ENCODE measurements at places on chromosomes 2 and 18. TPM values are rescaled to one million over a fixed set of nuclear protein-coding genes. Genes with fewer than 3 reads are reported as not detected.

GRCh38 chr2:218418717-218419458 is at the start of gene VIL1:
VIL1 (plus strand) TSS chr2:218419123; CDS start chr2:218423779, 4,656 bp downstream.
- no peak for DNase-seq

Gene SLC4A5
- total RNA-seq = 0.41 TPM

Gene SLC5A7
- total RNA-seq = 0.05 TPM

DNA sequence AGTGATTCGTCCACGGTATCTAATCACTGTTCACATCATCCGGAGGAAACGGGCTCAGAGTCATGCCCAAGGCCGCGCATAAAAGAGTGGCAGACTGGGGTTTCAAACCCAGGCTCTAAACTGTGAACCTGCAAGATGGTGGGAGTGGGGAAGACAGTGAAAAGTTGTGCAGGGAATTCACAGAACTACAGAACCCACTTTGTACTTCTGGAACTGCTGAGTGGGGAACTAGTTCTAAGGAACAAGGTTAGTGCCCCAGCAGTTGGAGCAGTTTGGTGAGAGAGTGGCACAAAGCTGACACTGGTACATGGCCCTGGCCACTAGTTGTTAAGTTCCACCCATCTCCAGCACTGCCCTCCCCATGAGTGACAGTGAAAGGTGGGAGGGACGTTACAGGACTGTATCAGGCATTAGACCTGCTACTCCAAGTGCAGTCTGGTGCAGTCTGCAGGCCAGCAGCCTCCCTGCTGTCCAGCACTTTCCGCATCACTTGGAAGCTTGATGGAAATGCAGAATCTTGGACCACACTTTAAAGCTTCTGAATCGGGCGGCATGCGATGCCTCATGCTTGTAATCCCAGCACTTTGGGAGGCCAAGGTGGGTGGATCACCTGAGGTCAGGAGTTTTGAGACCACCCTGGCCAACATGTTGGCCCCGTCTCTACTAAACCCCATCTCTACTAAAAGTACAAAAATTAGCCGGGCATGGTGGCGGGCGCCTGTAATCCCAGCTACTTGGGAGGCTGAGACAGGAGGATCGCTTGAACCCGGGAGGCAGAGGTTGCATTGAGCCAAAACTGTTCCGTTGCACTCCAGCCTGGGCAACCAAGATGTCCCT is 47.3 kb downstream of the C2orf42 start:
- DNase-seq = peak; percentile 25

- DNase-seq = no peak
Observed at GRCh38 chr2:20018601-20019152, 6.2 kb upstream of the MATN3 start.

- no peak for DNase-seq
Observed at GRCh38 chr2:112839407-112840067, 3.0 kb upstream of the IL1B start.

Gene SLC14A1
- total RNA-seq = not detected

DNA sequence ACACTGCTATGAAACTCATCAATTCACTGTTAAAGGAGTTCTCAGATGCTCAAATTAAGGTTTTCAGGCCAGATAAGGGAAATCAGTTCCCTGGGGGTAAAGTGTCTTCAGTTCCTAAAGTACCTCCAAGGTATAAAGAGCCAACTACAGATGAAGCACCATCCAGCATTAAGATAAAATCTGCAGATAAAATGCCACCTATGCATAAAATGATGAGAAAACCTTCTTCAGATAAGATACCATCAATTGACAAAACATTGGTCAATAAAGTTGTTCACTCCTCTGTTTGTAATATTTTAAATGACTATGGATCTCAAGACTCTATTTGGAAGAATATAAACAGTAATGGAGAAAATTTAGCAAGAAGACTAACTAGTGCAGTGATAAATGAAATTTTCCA is 68.2 kb downstream of the FSIP2 start:
- no peak for DNase-seq

GRCh38 chr2:233563663-233564430 is 2.7 kb downstream of the USP40 start:
- peak; percentile 10 for DNase-seq

DNA sequence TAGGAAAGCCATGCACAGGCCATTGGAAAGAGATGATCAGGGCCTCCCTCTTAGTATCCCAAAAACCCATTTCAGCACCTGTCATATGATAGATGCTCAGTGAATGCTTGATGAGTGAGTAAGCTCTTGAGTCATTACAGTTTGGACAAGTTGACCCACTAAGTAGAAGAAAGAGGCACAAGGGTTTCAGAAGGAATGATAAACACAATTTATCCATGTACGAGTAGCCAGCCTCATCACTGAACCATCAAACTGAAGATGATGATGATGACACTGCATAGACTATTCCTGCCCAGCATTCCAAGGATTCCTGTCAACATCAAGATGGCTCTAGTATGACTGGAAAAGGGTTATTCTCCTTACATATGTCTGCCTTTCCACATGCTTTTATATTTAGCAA is 596.0 kb downstream of the BCL11A start:
- DNase-seq = no peak

GRCh38 chr2:133849341-133849740 is 281.1 kb upstream of the NCKAP5 start:
- no peak for DNase-seq

DNA sequence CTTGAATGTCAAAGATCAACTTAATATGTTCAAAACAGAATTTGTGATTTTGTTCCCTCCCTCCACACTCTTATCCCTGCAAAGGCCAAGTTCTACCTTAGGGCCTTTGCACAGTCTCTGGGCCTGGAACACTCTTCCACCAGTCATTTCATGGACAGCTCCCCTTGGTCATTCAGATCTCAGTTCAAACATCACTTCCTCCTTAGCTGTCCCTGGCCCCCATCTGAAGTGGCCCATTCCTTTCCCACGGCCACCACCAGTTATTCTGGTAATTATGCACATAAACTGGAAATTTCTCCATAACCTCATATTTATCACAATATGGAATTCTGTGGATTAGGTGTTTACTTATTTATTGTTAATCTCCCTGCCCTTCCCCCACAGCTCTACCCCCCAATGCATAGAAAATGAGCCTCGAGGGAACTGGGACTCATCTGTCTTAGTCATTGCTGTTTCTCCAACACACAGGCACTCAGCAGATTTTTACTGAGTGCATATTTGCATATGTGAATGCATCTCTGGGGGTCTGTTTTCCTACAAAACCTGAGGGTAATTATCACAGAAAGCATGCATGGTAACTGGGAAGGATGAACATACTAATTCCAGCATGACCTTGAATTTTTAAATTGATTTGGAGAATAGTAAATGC is 35.5 kb upstream of the SPTBN1 start:
- no peak for DNase-seq

Gene CHRNG
- not detected for total RNA-seq

Gene MYO7B
- 0.77 TPM for total RNA-seq

- no peak for DNase-seq
Observed at GRCh38 chr18:59267503-59268126, 5.6 kb downstream of the RAX start.

Gene TMEM169
- 20.1 TPM for total RNA-seq

Gene G6PC2
- not detected for total RNA-seq

- no peak for DNase-seq
Observed at GRCh38 chr18:7926526-7926925, 359.4 kb downstream of the PTPRM start.

- no peak for DNase-seq
Observed at GRCh38 chr2:201059961-201060755, 11.3 kb downstream of the HYCC2 start.

DNA sequence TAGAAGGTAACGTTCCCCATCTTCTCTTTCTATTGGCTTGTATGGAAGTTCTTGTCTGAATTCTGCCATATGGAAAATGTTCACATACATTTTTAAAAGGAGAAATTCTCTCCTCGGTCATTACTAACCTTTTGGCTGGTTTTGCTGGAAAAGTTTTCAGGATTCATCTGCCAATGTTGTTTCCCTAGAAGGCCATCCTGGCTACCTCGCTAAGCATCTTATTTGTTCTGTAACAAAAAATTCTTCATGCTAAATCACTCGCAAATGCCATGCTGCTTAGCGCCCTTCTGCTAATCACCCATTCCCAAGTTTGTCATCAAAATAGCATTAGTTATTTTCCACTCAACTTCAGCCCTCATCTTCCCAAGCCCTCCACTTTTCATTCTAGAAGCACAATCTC is 262.0 kb downstream of the SLC8A1 start:
- no peak for DNase-seq

Gene RTP5
- not detected for total RNA-seq

DNA sequence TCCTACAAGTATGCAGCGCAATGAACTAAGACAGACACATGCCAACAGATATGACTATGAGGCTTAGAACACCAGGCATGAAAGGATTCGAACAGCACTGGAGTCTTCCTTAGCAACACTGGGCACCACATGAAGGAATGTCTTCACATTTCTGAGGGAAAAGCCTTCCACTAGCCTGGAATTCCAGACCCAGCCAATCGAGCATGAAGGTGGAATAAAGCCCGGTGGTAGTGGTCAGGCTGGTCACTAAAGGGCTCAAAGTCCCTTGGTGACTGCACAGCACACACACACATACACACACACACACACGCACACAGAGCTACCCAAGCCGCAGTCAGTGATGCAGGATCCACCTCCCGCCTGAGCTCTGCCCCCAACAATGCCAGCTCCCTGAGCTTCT is 19.7 kb upstream of the SFXN5 start:
- DNase-seq = peak; percentile 81

DNA sequence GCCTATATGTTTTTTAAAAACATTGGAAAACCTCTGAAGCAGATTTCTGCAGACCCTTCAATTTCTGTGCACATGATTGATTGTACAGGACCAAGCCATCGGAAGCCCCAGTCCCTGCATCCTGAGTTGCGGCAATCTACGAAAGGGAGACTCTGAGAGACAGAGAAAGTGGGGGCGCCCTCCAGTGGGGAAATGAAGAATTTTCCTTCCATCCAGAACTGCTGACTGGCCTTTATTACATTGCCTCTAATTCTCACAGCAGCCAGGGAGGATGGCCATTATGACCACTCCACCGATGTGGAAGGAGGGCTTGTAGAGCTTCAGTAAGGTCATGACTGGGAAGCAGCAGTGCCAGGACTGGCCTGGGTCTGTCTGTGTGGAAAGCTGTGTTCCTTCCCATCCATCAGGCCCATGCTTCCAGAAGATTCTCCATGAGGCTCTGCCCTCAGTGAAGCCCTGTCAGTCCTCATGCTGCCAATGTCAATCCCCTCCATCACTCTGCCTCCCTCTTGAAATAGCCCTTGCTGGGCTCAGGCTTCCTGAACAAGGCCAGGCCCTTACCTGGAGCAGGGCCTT is 20.0 kb upstream of the RESP18 start:
- peak; percentile 11 for DNase-seq

DNA sequence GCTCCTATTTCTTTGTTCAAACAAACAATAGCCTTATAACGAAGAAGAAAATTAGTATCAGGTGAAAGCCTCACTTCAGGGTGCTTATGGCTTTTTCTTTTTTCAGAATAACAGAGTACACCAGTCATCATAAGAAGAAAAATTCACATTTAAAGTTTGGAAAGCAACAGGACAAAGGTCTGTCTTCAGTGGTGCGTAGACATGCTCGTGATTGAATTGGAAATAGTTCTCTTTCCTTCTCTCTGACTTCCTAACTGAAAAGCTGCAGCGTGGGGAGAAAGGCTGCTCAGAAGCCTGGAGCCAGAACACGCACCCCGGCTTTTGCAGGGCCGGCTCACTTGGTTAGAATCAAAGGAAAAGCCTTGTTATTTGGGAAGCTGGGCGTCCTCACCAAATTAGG is 127.6 kb upstream of the ZNF516 start:
- no peak for DNase-seq

DNA sequence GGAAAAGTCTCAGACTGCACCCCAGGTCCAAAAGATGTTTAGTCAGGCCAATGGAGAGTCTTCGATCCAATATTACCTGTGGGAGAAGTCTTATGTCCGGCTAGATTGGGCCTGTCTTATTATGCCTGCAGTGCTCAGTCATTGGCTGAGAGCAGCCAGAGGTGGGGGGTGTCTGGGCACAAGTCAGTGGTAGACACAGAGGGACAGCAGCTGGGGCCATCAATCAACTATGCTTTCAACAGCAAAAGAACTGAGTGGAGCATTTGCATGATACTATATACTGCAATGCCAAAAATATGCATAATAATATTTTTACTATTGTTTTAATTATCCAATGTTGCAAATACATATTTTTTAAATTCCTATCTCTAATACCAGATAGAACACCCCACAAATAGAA is 298.6 kb upstream of the CDH20 start:
- no peak for DNase-seq

Gene AQP12A
- total RNA-seq = not detected

DNA sequence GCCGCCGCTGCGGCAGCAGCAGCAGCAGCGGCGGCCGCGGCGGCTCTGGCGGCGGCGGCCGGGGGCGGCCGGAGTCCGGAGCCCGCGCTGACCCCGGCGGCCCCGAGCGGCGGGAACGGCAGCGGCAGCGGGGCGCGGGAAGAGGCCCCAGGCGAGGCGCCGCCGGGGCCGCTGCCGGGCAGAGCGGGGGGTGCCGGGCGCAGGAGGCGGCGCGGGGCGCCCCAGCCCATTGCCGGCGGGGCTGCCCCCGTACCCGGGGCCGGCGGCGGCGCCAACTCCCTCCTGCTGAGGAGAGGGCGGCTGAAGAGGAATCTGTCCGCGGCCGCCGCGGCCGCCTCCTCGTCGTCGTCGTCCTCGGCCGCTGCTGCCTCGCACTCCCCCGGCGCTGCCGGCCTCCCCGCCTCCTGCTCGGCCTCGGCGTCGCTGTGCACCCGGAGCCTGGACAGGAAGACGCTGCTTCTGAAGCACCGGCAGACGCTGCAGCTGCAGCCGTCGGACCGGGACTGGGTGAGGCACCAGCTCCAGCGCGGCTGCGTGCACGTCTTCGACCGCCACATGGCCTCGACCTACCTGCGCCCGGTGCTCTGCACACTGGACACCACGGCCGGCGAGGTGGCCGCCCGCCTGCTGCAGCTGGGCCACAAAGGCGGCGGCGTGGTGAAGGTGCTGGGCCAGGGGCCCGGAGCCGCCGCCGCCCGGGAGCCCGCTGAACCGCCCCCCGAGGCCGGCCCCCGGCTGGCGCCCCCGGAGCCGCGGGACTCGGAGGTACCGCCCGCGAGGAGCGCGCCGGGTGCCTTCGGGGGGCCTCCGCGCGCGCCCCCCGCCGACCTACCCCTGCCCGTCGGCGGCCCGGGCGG is 646 bp downstream of the PHLPP1 start:
- peak; percentile 42 for DNase-seq

DNA sequence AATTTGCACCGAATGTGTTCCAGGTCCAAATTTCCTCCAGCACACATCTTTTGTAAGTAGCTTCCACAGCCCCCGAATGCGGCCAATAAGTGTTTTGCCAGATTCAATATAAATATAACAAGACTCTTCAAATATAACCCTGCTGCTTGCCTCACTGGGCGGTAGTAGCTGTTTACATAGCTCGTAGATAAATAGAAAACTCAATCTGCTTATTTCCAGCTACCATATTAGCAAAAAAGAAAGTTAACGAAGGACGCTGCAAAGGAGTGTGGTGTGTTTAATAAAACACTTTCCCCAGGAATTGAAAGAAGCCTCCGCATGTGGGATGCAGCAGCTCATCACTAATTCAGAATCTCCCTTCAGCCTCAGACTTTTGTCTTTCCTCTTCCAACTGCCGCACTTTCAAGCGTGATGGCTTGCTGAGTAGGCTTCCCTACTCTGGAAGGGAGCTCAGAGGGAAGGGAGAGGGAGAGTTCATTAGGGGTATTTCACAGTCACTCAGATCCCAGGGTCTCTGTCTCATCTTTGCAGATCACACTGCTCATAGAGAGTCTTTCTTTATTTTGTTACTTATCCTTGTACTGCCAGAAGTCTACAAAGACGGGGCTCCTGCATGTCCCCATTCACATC is 367.0 kb downstream of the RND3 start:
- DNase-seq = no peak

GRCh38 chr2:119252186-119253113 is 28.8 kb downstream of the STEAP3 start:
- DNase-seq = peak; percentile 98

- DNase-seq = peak; percentile 29
Observed at GRCh38 chr2:50492477-50492851, 539.5 kb downstream of the NRXN1 start.
